ENCODE measurements at places on chromosomes 7 and 10.

DNA sequence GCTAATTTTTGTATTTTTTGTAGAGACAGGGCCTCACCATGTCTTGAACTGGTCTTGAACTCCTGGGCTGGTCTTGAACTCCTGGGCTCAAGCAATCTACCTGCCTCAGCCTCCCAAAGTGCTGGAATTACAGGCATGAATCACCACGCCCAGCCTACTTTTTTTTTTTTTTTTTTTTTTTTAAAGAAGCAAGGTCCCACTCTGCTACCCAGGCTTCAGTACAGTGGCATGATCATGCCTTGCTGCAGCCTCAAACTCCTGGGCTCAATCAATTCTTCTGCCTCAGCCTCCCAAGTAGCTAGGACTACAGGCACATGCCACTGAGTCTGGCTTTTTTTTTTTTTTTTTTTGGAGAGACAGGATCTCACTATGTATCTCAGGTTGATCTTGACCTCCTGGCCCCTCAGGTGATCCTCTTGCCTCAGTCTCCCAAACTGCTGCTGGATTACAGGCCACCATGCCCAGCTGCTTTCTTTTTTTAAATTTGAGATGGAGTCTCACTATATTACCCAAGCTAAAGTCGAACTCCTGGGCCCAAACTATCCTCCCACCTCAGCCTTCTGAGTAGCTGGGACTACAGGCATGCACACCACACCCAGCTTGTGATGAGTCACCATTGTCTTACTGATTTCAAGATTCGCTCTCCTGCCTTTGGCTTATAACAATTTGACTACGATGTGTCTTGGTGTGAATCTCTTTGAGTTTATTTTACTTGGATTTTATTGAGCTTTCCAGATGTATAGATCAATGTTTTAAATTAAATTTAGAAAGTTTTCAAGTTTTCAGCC, 9.0 kb downstream of the RPEL1 start:
- DNase-seq = no peak

GRCh38 chr7:98185101-98185500, 26.1 kb upstream of the BHLHA15 start:
- no peak for DNase-seq

DNA sequence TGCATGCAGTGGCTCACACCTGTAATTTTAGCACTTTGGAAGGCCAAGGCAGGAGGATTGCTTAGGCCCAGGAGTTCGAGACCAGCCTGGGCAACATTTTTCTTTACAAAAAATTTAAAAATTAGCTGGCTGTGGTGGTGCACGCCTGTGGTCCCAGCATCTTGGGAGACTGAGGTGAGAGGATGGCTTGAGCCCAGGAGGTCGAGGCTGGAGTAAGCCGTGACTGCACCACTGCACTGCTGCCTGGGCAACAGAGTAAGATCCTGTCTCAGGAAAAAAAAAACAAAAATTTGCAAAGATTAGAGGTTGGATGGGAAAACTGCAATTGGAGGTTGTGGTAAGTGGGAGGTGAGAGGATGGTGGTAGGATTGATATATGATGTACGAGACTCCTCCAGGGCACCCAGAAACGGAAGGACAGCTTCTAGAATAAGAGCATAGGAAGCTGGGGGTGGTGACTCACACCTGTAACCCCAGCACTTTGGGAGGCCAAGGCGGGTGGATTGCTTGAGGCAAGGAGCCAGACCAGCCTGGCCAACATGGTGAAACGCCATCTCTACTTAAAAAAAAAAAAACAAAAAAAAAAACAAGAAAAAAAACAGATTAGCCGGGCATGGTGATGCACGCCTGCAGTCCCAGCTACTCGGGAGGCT, 19.1 kb upstream of the PARP12 start:
- DNase-seq = no peak

DNA sequence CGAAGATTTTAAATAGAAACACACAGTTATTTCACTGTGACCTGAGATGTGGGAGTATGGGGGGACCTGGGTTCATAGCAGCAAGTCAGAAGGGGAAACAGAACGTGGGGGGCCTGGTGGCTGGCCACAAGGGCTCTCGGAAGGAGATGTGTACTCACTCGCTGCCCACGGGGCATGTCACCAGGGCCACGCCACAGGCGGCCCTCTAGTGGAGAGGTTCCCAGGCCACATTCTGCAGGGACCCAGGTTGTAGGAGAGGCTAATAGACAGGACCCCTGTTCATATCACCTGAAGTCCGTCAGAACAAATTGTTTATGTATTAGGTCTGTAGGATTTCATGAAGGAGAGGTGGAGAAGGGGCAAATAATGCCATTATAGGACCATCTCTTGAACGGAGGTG, 25.1 kb upstream of the SVOPL start:
- no peak for DNase-seq

DNA sequence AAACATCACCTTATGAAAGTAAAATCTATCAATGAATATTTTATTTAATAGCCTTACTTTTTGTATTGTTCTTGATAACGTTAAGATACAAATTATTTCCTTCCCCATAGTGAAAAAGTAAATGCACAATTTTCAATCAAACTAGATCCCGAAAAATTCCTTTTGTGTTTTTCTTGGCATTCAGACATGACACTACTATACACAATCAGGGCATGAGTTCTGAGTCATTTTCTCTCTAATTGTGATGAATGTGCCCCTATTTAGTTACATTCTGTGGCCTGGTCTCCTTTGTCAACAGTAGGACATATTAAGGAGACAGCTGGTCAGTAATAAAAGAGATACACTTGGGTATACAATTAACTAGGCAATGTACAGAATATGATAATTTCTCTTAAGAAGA, 19.8 kb downstream of the COL1A2 start:
- no peak for DNase-seq

GRCh38 chr10:127880557-127880956, 12.2 kb downstream of the CLRN3 start:
- DNase-seq = no peak

DNA sequence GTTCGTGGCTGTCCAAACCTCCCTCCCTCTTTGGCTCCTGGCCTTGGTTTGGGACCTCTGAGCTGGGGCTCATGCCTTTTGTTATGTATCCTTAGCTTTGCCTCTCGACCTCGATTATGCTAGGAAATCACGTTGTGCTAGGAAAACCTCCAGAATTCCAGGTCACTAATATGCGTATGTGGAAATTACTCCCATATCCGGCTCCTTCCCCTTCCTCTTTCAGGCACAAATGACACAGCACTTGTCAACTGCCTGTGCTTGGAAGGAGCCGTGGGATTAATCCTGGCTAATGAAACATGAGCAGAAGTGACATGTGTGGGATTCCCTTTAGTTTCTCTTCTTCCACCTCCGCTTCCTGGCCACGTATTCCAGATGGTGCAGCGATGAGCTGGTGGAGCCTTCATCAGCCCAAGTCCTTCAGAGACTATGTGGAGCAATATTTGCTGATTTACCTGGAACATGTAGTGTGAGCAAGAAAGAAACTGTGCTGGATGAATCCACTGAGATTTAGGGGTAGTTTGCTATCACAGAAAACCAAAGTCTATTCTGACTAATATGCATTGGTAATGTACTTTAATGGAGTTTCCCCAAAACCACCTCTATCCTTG, 149.2 kb downstream of the REEP3 start:
- no peak for DNase-seq

DNA sequence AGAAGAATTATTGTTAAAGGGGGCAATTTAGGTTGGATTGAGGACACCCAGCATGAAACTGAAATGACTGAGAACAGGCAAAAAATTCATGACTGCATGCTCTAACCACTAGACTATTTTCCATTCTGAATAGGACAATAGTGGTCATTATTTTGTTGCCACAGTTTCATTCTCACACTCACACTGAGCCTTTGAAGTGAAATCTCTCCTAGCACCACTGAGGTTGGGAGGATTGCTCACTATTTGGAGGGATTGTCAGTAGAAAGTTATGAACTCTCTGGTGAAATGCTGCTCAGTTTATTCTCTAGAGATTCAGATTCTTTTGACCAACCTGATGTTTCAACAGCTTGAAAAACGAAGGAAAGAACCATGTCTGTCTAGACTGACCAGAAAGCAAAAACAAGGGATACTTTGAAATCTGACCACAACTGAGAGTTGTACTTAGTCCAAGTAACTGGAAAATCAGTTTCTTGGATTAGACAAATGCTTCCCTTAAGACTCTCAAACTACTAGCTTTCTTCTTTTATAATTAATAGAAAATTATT, 191.2 kb downstream of the DYNC1I1 start:
- no peak for DNase-seq

- DNase-seq = no peak
Observed at GRCh38 chr10:24901686-24902399, 50.6 kb downstream of the PRTFDC1 start.

DNA sequence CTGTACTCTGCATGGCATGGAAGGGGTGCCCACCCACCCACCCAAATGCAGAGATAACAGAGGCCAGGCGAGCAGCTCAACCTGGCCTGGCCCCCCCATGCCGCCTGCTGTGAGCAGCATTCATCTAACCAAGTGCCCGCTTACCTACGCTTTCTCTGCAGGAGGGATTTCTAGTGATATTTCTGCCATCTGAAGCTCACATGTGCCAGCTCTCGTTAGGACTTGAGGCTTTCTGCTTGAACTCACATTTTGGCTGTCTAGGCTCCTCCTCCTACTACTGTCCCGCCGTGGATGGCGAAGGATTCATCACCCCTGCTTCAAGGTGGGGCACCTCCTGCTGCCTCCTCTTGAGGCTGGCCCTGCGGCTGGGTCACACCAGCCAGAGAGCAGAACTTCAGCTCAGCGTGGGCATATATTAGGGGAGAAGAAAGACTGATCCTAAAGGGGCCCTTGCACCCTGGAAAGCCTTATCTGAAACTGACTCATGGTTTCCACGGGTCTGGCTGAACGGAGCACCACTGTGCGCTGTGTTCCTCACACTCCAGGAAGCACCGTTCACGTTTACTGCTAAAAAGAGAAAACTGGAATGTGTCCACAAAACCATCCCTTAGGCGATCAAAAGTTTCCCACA, 45.5 kb downstream of the CTBP2 start:
- DNase-seq = no peak
